ENCODE measurements at places on chromosomes 13 and 19.

- no peak for DNase-seq
Observed at GRCh38 chr13:114303700-114304327, 10.5 kb upstream of the CHAMP1 start.

GRCh38 chr13:42381165-42381425, 109.1 kb downstream of the AKAP11 start:
- no peak for DNase-seq

GRCh38 chr19:30090476-30090875, 148.4 kb downstream of the URI1 start:
- no peak for DNase-seq

GRCh38 chr13:88862095-88862620, 1191.0 kb downstream of the SLITRK5 start:
- no peak for DNase-seq

DNA sequence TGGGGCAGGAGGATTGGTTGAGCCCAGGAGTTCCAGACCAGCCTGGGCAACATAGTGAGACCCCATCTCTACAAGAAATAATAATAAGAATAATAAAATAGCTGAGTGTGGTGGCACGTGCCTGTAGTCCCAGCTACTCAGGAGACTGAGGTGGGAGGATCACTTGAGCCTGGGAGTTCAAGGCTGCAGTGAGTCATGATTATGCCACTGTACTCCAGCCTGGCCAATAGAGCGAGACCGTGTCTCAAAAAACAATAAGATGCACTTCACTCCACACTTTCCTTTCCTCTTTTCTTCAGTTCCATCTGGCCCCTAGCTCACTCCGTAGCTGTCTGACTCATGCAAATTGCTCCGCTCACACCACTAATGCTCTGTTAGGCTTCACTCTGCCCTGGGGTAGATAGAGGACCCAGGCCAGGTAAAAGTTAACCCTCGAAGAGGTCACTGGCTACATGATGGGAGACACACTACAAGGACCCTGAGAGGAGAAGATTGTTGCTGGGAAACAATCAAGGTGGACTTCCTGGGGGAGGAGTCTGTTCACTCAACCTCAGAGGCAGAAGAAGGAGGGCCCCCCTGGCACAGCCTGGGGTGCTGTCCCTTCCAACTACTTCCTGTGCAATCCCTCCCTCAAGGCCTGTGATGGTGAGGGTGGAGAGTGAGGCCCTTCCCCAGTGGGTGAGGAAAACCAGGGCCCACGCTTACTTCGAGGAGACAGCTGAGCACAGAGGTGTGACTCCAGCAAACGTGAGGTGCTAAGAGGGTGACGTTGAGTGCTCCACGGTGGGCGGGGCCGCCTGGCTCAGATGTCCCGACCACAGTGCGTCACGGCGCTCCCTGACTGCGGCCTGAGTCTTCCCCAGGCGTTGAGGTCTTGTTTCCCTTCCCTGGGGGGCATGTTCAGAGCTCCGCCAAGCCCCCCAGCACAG, 8.8 kb upstream of the TNFSF9 start:
- no peak for DNase-seq

- DNase-seq: no peak
Observed at GRCh38 chr19:57559008-57559403, 657 bp downstream of the ZNF550 start.

GRCh38 chr13:57925751-57926150, 294.2 kb downstream of the PCDH17 start:
- DNase-seq: no peak

- no peak for DNase-seq
Observed at GRCh38 chr19:53874606-53874990, 6.9 kb downstream of the MYADM start.

GRCh38 chr13:21671620-21672286, 880 bp downstream of the FGF9 start:
- DNase-seq: no peak

DNA sequence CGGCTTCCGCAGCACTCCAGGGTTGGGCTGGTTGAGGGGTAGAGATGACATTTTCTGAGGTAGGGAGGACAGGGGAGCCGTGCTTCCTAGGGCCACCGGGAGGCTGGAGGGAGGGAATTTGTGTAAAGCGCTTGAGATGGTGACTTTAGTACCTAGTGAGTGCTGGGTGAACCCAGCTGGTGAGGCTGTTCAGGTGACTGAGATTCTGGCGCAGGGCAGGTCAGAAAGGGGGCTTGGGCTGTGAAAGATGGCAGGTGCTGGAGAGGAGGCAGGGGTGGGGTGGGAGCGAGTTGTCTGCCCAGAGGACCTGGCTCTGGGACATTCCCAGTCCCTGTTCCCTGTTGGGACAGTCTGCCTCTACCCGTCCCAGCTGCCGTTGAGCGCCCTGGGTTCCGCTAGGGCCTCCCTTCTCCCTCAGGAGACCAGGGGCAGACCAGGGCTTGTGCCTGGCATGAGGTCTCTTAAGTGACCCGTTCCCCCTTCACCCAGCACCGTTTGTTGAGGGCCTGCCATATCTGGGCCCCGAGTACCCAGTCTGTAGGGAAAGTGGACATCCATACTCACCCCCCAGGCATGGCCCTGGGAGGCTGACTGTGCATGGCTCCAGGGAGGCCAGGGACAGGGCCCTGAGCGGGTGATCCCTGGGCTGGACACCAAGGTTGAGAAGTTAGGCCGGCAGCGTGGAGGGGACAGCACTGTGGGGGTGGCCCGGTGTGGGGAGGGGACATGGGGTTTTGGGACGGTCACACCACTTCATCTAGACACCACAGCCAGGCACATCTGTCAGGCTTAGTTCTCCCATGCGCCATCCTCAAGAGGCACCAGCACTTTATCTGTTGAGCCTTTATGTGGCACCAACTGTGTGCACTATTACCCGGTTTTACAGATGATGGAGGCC, 5.0 kb downstream of the PTOV1 start:
- DNase-seq: no peak

- no peak for DNase-seq
Observed at GRCh38 chr13:98761986-98762616, 9.6 kb upstream of the SLC15A1 start.

GRCh38 chr19:58450856-58451357, 515 bp upstream of the ZNF324B start:
- no peak for DNase-seq

GRCh38 chr13:48625413-48626076, 28.2 kb upstream of the CYSLTR2 start:
- no peak for DNase-seq

DNA sequence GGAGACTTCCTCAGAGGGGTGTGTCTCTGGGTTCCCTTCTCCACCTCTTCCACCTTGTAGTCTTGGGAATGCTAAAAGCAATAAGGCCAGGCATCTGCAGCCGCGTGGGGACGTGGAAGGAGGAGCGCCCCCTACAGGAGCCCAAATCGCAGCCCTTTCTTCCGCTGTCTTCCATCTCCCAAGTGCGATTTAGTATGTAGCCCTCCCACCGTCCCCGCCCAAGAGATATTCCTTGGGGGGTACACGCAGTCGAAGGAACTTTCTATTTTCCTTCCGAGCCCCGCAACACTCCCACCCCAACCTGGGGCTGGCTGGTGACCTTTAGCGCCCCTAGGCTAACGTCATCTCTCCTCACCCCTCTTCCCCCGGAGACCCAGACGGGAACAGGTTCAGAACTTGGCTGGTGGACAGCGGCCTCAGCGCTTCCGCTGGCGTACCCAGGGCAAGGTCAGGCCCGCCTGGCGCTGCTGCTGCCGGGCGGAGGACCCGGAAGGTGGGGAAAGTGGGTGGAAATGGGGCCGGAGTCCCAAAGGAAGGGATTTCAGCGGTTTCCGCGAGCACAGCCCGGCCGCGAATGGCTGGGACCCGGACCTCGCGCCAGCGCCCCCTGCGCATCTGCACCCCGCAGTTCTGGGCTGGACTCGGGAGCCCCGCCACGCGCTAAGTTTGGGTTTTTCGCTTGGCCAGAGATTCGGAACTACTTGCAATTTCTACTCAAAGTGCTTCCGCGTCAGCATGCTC, 2.1 kb upstream of the PCDH8 start:
- DNase-seq: no peak

- DNase-seq: no peak
Observed at GRCh38 chr19:20359933-20360720, 193.1 kb downstream of the ZNF486 start.

GRCh38 chr19:48963371-48964204, 1.5 kb upstream of the FTL start:
- no peak for DNase-seq

DNA sequence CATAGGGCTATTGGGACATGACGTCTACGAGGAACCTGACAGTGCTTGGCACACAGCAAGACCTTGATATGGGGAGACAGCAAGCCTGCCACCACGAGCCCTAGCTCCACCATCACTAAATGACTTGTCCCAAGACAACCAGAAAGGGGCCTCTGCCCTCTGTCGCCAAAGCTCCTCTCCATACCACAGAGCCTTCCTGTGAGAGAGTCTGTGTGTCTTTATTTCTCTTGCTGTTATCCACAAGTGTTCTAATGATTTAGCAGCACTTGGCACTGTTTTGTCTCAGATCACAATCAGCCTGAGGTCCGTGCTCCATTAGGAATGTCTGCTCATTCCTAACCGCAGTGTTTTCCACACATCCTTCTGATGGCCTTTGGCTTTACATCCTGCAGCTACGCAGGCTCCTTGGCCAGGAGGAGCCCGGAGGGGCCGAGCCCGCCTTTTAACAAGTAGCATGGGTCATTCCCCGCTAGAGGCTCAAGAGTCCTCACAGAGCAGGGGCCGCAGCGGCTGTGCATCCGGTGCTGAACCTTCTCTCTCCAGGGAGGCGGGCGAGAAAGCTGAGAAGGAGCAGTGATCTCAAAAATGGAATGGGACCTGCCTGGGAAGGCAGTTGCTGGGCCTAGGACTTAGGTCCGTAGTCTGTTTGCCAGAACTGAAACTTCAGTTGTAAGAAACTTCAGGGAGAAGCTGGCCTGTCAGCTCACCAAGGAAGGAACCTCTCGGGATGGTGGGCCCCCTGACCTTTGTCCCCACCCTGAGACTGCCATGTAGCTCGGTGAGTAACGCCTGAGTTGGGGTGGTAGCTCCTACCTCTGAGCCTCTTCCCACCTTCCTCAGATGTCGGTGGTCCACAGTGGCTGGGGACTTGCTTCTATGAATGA, 61.1 kb upstream of the HMGB1 start:
- DNase-seq: no peak

- no peak for DNase-seq
Observed at GRCh38 chr19:40337107-40337506, 11.1 kb downstream of the C19orf47 start.

DNA sequence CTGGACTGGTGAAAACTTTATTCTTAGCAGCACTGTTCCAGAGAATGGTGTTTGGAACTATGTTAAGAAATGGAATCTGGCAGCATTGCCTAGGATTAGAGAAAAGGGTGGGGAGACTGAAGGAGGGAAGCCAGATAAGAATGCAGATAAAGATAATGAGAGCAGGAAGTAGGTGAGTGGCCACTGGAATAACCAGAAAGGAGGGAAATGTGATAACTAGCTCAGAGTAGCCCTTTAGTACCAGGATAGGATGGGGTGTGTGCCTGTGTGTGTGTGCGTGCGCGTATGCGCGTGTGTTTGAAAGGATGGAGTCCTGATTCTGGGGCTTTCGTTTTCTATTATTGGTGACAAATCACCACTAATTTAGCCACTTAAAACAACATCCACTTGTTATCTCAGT, 33.4 kb upstream of the FRY start:
- DNase-seq: no peak

DNA sequence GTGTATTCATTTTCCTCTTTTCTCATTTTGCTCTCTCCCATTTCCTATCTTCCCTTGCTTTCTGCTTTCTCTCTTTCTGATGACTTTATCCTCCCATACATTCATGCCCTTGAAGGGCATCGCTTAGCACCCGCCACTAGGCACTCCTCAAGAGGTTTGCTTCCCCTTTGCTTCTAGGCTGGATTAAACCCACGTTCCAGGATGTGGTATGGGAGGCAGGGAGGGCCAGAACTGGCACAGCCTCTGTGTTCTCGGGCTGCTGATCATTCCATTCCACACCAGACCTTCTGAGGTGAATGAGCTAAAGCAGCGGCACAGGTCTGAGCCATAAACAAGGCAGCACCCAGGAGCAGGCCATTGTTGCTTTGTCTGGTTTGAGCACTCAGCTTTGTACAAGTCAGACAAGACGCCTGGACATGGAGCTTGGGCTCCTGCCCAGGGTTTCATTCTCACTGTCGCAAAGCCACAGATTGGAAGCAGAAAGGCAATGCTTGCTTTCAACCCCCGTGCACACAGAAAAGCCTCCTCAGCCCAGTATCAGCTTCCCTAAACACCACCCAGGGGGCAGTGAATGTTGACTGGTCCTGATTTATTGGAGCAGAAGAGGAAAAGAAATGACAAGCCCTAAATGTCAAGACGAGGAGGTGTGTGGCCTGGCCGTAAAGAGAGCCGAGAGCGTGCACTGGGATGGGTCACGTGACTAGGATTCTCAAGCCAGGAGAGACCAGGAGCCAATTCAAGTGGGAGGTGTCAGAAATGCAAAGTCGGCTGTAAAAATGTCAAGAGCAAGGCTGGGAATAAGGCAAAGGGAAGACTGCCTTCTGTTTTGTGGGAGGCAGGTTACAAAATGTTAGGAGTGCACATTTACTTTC, 218.0 kb upstream of the SERP2 start:
- no peak for DNase-seq

- DNase-seq: no peak
Observed at GRCh38 chr19:17623224-17623935, 64.8 kb downstream of the UNC13A start.

DNA sequence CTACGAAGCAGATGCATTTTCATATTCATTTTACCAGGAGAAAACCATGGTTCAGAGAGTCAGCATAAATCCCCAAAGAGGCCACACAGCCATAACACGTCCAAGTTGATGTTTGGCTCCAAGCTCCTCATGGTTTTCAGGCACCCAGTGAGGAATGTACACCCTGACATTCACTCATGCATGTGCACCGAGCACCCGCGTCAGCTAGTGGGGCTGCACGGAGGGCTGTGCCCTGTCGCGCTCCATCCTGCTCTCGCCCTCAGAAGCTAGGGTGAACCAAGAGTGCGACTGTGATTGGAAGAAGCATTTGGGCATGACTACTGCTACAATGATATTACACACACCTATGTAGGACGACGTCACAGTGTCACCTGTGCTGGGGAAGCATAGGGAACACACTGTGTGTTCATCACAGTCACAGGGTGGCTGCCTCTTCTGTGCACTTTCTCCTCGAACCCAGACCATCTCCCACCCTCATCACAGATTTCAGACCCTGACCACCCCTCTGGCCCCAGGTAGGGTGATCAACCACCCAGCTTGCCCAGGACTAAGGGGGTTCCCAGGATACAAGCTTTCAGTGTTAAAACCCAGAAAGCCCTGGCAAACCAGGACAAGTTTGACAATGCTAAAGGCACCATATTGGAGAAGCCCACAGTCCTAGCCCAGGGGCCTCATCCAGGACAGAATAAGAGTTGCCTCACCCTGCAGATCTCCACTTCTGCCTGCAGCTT, 148.6 kb upstream of the ZNF507 start:
- no peak for DNase-seq

GRCh38 chr13:33520468-33520839, 234.9 kb upstream of the STARD13 start:
- no peak for DNase-seq
